ENCODE measurements at places on chromosomes 5 and 9.
A peak's percentile ranks its signal among the peaks of the same experiment; 100 is the strongest.

DNA sequence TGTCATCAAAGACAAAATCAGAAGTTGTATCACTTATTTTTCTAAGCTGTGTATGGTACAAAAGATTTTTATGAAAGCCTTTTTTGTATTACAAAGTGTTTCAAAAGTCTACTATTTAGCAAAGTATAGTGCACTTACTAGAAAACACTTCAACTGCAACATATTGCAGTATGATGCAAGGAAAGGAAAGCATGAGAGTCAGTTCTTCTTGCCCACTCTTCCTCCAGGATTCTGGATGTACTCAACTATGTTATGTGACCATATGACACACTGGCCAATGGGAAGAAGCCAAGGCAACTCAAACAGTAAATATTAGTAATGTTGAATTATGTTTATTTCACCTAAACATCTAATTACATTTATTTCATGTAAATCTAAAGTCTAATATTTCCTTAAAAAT is 49.5 kb upstream of the TYRP1 start:
- DNase-seq, result no peak

GRCh38 chr5:111469293-111469896 is 42.9 kb downstream of the STARD4 start:
- DNase-seq, result no peak

GRCh38 chr5:168614661-168615060 is 35.5 kb upstream of the PANK3 start:
- DNase-seq, result no peak

GRCh38 chr5:91126888-91127287 is 256.2 kb downstream of the ARRDC3 start:
- no peak for DNase-seq

DNA sequence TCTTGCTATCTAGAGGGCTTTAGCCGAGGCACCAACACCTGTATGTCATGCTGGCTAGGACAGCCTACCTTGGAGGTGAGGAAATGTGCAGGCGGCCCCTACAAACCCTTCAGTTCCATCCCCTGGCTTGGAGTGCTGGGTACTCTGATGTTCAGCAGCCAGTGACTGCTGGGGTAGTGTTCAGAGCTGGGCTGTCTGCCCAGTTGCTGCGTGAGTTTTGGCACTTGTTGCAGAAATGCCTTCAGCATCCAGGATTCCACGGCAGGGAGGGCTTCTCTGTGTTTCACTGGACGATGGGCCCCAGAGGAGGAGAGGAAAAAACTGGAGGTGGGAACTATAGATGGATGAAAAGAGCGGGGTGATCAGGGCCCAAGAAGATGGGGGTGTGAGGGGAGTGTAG is 10.4 kb downstream of the SWI5 start:
- DNase-seq, result no peak

GRCh38 chr5:59041355-59041754 is 458.5 kb downstream of the RAB3C start:
- DNase-seq, result peak; percentile 8

DNA sequence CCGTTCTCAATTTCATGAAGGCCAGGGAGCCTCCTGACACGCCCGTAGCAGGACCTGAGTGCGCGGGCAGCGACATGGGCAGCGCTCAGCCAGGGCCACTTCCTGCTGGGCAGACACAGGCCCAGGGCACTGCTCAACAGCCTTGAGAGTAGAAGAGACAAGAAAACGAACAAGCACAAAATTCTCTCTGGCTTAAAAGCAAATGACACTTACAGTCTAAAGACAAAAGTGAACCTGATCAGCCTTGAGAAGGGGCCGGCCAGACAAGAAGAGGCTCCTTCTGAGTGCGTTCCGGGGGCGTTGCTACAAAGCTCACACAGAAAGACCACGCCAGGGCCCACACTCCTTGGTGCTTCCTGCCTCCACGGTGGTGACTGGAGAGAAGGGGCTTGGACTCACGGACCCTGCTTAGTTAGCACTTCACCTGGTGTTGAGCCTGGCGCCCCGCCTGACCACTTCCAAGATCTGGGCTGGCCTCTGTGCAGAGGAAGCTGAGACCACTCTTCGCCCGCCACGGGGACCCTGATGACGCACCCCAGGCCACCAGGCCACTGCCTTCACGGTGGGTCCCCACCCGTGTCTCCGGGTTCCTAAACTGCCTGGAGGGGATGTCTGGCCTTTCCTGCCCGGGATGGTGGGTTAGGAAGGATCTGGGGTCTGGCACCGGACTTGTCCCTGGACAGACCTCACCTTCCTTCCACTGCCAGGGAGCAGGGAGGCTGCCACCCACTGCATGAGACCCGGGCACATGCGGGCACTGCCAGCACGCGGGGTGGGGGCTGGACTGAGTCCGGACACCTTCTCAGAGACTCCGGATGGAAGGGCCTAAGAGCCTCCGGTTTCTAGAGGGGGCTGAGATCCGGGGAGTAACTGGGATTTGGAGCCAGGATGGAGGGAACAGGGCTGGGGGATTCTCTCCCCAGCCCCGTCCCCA is 1.3 kb downstream of the SLC12A7 start:
- peak; percentile 27 for DNase-seq

GRCh38 chr5:103355579-103355978 is 97.0 kb downstream of the MACIR start:
- DNase-seq, result no peak

GRCh38 chr5:14452685-14453454 is 128.7 kb upstream of the OTULINL start:
- no peak for DNase-seq

- no peak for DNase-seq
Measured at GRCh38 chr5:1950708-1951103, 68.0 kb upstream of the IRX4 start.

- no peak for DNase-seq
Measured at GRCh38 chr5:2751592-2752021, at the start of gene IRX2. Gene IRX2, minus strand, starts transcription at chr5:2751677. Its CDS starts 264 bp downstream, at chr5:2751413.

- no peak for DNase-seq
Measured at GRCh38 chr5:147906326-147907095, at the start of gene C5orf46. Gene C5orf46, minus strand, starts transcription at chr5:147906538. Its CDS starts 37 bp downstream, at chr5:147906501.

DNA sequence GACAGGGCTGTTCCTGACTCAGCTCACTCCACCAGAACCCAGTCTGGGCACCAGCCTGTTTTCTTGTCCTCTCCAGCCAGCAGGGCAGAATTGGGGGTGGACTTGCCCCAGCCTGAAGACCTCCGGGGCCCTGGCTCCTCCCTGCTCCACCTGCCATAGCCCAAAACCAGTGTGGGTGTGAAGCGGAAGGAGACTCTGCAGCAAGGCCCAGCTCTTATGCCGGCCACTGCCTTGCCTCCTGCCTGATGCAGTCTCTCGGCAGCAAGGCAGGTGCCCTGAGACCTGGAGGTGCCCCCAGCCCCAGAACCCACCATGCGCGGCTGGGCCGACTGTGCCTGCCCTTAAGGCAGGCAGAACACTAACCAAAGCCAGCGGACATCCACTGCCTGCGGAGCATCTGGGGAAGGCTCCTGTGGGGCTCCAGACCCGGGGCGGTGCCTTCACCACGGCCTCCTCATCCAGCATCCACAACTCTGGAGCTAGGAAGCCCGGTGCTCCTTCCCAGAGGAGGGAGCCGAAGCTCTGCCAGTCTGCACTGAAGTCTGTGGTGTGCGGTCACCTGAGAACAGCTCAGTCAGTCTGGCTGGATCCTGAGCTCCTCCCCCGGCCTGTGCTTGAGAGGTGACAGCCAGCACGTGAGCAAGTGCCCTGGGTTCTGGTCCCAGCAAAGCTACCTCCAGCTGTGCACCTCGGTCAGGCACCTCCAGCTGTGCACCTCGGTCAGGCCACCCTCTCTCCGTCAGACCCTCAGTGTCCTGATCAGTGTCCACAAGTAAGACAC is 116.7 kb downstream of the ADAMTS2 start:
- DNase-seq, result no peak

GRCh38 chr9:114830546-114830945 is 24.7 kb upstream of the TNFSF15 start:
- no peak for DNase-seq

- DNase-seq, result no peak
Measured at GRCh38 chr5:176381979-176382378, 6.4 kb downstream of the NOP16 start.

GRCh38 chr5:67807439-67807888 is 408.1 kb upstream of the PIK3R1 start:
- DNase-seq, result no peak

GRCh38 chr9:112007575-112008240 is 111.1 kb downstream of the UGCG start:
- DNase-seq, result no peak

DNA sequence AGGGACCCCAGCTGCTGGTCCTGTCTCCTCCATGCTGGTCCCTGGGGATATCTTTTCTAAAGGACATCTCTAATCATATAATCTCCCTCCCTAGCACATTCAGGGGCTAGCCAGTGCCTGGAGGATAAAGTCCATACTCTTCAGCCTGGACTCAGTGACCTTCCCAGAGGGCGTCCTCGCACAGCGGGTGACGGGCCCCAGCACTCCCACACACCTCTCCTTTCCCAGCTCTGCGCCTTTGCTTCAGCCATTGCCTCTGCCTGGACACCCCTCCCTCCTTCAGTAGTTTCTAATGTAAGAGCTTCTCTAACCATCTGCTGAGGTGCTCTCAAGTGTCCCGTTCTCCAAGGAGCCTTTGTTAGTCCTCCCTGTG is 15.2 kb upstream of the TNIP1 start:
- no peak for DNase-seq

DNA sequence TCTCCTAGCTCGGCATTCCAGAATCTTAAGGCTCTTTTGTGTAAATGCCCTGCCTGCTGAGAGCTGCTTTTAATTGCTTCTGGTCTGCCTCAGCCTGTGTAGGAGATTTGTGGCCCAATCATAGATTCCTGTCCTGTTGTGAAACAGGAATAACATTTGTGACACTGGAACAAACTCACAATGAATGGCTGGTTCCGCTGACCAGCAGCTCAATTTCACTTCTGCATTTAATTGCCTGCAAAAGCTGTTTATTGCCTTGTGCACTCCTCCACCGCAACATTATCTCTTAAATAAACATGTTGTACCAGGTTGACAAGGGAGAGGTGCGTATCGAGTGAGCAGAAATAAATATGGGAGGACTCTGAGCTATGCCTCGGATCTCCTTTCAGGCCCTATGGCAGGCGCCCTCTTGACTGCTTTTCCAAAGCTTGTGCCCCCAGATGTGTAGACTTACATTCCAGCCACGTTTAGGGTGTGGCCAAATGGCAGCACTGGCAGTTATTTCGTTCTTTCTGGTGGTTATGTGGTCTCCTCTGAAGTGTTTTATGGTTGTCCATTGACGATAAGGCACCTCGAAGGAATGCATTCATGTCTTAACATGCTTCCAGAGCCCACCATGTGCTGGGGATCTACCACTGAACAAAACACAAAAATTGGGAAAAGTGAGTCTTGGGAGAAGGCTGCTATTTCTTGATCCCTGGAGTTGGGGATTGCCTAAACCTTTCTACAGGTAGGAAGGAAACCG is 58.1 kb downstream of the DMRT1 start:
- DNase-seq, result no peak

DNA sequence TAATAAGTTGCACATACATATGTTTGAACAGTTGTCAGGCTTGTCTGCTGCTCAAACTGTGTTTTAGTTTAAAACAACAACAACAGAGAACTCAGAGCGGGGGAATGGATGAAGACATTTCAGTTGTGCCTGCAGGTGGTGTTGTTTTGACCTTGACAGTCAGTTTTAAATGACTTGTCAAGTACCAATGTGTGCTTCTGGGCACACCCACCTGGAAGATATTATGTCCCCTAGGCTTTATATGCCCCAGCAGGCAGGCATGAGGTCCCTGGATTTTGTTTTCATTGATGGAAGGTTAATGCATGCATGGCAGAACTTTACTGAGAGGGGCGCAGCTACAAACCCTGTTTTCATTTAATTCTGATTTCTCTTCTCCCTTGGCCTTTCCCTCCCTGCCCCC is 84.6 kb downstream of the AOPEP start:
- no peak for DNase-seq

GRCh38 chr5:15966066-15966640 is 213.4 kb downstream of the MARCHF11 start:
- no peak for DNase-seq

DNA sequence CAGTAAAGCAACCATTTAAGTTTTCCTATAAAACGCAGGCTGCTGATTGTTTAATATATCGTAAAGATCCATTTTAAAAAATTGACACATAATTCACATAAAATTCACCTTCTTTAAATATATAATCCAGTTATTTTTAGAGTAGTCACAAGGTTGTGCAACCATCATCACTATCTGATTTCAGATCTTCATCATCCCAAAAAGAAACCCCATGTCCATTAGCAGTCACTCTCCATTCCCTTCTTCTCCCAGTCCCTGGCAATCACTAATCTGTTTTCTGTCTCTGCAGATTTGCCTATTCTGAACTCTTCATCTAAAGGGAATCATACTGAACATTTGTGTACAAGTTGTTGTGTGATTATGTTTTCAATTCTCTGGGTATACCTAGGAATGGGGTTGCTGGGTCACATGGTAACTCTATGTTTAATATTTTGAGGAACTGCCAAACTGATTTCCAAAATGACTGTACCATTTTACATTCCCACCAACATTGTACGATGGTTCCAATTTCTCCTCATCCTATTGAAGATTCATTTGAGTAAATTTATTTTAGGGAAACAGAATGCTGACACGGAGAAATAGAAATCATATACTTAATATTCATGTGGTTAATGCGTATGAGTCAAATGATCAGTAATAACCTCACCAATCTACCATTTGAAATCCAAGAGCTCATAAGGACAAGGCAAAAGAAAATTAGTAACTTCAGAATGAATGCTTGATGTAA is 57.8 kb upstream of the PLPP1 start:
- no peak for DNase-seq

- DNase-seq, result no peak
Measured at GRCh38 chr5:91888810-91889209, 505.7 kb upstream of the ARRDC3 start.

DNA sequence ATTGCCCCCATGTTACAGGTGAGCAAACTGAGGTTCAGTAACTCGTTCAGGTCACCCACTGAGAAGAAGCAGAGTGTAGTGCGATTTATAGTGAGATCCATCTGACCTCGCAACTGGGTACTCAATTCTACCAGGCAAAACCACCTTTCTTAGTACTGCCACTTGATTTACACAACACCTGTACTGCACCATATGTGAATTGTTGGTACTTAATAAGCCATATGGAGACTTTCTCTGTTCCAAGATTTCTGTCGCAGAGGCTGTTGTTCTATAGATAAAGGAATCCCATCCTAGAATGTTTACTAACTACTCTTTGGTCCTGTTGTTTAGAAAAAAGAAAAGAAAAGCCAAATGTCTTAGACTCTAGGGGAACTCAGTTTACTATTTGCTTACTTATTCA is 287.5 kb downstream of the KCTD16 start:
- no peak for DNase-seq

GRCh38 chr9:131809941-131810344 is 70.1 kb upstream of the RAPGEF1 start:
- no peak for DNase-seq

- no peak for DNase-seq
Measured at GRCh38 chr5:116292321-116292720, 207.5 kb downstream of the COMMD10 start.

DNA sequence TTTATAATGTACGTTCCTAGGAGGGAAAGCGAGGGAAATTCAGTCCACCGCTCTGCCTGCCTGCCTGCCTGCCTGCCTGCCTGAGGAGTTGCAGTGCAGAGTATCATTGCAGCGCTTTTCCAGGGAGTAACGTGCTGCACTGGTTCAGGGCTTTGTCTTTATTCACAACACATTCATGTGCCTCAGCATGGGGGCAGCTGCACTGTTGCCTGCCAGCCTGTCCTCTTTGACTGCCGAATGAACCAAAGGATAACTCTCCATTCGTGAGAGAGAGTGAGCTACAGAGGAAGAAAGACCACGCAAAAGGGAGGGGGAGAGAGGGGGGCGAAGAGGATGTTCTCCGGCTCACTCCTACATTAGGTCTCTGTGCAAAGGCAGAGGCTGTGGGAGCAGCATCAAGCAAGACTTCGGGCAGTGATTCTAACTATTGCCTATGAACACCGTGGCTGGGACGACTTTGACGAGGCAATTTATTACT is 791.2 kb downstream of the MAT2B start:
- no peak for DNase-seq

All from KG1 (cell line).